ENCODE measurements at places on chromosomes 3 and 15. TPM values are rescaled to one million over a fixed set of nuclear protein-coding genes. Genes with fewer than 3 reads are reported as not detected.

Gene RFX7
- 37.5 TPM for total RNA-seq

Gene ITIH4
- 50.7 TPM for total RNA-seq

Gene ARGFX
- total RNA-seq, result not detected

Gene PLOD2
- not detected for total RNA-seq

DNA sequence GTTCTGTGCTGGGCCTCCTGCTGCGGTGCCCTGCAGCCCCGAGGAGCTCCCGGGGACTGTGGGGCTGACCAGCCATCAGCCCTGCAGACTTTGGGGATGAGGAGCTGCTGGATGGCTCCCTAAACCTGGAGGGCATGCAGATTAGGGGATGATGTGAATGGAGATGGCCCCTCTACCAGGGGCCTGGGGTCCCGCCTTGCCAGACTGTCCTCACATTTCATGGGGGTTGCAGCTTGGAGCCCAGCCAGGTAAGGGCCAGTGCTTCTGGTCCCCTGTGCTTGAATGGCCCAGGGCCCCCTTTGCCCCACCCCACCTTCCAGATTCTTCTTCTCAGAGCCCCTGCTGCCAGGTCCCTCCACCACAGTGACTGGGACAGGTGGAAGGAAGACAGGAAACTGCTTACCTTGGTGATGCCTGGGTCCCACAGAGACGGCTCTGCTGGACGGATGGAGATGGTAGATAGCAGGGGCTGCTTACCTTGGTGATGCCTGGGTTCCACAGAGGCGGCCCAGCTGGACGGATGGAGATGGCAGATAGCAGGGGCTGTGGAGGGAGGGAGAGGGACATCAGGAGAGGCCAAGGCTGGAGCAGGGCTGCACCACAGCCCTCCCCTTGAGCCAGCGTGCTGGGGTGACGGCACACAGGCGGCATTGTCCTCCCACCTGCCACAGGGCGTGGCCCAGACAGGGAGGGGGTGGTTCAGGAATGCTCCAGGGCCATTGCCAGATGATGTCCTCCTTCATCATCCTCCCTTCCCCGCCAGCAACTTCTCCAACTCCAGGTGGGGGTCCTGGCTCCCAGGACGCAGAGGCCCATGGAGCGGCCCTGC lies at the start of gene SPTBN5:
Gene SPTBN5 (minus strand): TSS at position 632 of the 829 bp plus-strand sequence. CDS start 556 bp downstream, at position 76.
- no peak for DNase-seq
- H3K4me1 ChIP-seq, result peaks cover 44% of the 10 kb centered on the region
- H3K36me3 ChIP-seq, result no peaks in the 10 kb centered on the region
- H3K4me3 ChIP-seq, result peak within 1 kb of the TSS; percentile 29

GRCh38 chr3:48830715-48831114 lies 17.0 kb downstream of the PRKAR2A start:
- no peak overlapping the region for H3K27ac ChIP-seq
- peaks cover 5% of the 10 kb centered on the region for H3K4me1 ChIP-seq
- H3K36me3 ChIP-seq, result no peaks in the 10 kb centered on the region
- no peak for DNase-seq
- no peaks in the 10 kb centered on the region for H3K27me3 ChIP-seq
- H3K4me3 ChIP-seq, result no peak overlapping the region

- no peak for DNase-seq
- no peak overlapping the region for H3K27ac ChIP-seq
- no peak overlapping the region for H3K4me3 ChIP-seq
These were observed 78.7 kb upstream of the MME start for GRCh38 chr3:155001289-155002010.

GRCh38 chr15:66897971-66898370 lies 167.4 kb upstream of the SMAD3 start:
- H3K4me1 ChIP-seq, result no peaks in the 10 kb centered on the region
- no peaks in the 10 kb centered on the region for H3K27me3 ChIP-seq
- no peak overlapping the region for H3K27ac ChIP-seq
- no peak for DNase-seq
- H3K36me3 ChIP-seq, result no peaks in the 10 kb centered on the region

DNA sequence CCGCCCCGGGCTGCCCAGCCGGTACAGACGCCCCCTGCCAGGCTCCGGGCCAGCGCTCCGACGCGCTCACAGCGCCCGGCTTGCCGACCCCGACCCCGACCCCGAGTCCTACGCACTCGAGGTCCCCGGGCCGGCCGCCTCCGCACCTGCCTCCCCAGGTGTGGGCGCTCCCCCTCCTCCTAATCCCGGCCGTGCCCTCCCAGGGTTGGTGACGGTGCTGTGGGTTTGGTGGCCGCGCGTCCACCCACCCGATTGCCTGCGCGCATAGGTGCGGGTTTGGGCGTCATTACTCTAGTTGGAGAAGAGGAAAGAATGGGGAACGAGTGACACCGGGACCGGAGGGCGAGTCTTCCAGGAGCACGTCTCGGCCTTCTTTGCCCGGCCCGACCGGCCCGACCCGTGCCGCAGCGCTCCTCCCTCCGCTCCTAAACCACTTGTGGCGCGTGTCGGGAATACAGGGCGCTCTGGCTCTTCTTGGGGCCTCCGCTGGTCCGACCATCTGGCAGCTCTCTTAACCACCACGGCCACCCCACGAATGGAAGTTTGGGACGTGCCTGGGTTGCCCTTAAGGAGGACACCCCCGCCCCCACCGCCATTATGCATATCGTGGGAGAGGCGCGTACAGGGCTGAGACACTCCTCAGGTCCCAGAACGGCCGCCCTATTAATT lies 810 bp upstream of the THRB start:
- H3K4me3 ChIP-seq, result no peak overlapping the region
- no peaks in the 10 kb centered on the region for H3K27me3 ChIP-seq
- no peak overlapping the region for H3K27ac ChIP-seq
- H3K4me1 ChIP-seq, result no peaks in the 10 kb centered on the region

DNA sequence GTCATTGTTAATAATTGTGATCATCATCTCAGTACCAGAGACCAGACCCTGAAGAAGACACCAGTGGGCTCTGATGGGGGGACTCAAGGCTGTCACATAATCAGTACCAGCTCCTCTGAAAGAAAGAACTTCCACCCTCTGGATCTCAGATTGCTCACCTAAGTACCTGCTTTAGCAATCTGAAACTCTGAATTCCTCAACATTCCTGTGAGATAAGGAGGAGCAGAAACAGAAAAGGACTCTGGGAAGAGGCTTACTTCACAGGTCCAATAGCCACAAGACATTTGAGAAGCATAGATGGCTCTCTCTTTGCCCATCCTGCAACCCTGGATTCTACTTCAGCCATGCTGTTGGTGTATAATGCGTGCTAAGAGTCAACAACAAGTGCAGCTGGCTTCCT lies 44.0 kb upstream of the OXTR start:
- no peak overlapping the region for H3K4me3 ChIP-seq
- no peaks in the 10 kb centered on the region for H3K27me3 ChIP-seq
- H3K27ac ChIP-seq, result no peak overlapping the region
- DNase-seq, result no peak
- no peaks in the 10 kb centered on the region for H3K36me3 ChIP-seq

Measured in CD4-positive, alpha-beta memory T cell (primary cell).